ENCODE measurements at places on chromosomes 13 and 19. TPM values are rescaled to one million over a fixed set of nuclear protein-coding genes. Genes with fewer than 3 reads are reported as not detected.

The SIGLEC12 gene
- total RNA-seq: not detected

The CD79A gene
- not detected for total RNA-seq

DNA sequence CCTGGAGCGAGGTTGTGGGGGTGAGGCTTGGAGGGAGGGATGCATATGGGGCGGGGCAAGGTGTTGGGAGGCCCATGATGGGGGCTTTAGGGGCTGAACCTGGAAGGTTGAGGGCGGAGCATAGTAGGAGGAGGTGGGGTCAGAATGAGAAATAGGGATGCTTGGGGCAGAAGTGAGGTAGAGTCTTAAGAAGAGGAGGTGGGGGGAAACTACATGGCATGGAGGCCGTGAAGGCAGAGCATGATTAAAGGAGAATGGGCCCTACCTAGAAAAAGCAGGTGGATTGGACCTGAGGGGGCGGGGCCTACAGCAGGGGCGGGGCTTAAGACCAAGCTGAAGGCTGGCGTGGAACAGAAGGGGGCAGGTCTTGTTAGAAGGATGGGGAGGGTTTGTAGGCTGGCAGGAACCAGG is 799 bp downstream of the NR1H2 start:
- H3K27me3 ChIP-seq: no peaks in the 10 kb centered on the region
- no peaks in the 10 kb centered on the region for H3K36me3 ChIP-seq
- no peaks in the 10 kb centered on the region for H3K4me1 ChIP-seq
- no peak for DNase-seq

- no peak overlapping the region for H3K4me3 ChIP-seq
- DNase-seq: no peak
- no peak overlapping the region for H3K27ac ChIP-seq
- no peaks in the 10 kb centered on the region for H3K4me1 ChIP-seq
- no peaks in the 10 kb centered on the region for H3K36me3 ChIP-seq
Measured at GRCh38 chr13:99582511-99582910, 81.2 kb downstream of the TM9SF2 start.

DNA sequence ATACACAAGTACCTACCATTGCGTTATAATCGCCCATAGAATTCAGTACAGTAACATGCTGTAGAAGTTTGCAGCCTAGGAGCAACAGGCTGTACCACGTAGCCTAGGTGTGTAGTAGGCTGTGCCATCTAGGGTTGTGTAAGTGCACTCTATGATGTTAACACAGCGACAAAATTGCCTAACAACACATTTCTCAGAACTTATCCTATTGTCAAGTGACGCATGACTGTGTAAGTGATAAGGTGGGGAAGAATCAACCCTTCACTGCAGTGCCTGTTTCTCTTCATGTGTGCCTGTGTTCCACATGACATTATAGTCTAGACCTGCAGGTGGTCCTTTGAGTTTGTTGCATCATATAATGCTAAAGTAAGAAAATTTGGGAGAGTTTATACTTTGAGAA is 94.0 kb downstream of the PCDH9 start:
- no peak for DNase-seq
- no peaks in the 10 kb centered on the region for H3K27me3 ChIP-seq
- H3K36me3 ChIP-seq: no peaks in the 10 kb centered on the region
- no peaks in the 10 kb centered on the region for H3K4me1 ChIP-seq
- no peak overlapping the region for H3K4me3 ChIP-seq
